ENCODE measurements at places on chromosomes 3 and 15. TPM values are rescaled to one million over a fixed set of nuclear protein-coding genes. Genes with fewer than 3 reads are reported as not detected.
A peak's percentile ranks its signal among the peaks of the same experiment; 100 is the strongest.

DNA sequence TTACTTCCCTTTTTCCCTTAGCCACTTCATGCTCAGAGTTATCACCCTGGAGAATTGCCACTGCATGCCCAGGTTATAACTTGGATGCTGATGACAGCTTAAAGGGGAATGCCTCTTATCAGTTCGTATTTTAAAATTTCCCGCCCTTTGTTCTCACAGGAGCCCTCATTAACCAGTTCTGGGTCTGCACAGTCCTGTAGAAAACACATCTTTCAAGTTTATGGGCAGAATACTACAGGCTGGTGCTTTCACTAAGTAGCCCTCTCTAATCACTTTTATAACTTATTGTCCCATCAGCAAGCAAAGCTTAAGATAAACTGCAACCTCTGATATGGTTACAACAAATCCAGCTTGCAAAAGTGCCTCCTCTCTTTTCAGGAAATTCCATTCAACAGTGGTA is 587.3 kb upstream of the UBE2E2 start:
- H3K27me3 ChIP-seq, result no peaks in the 10 kb centered on the region
- H3K36me3 ChIP-seq, result no peaks in the 10 kb centered on the region
- DNase-seq, result no peak

- no peak overlapping the region for H3K27ac ChIP-seq
- peaks cover 12% of the 10 kb centered on the region for H3K4me1 ChIP-seq
- H3K36me3 ChIP-seq, result peaks cover 32% of the 10 kb centered on the region
- no peak for DNase-seq
- H3K4me3 ChIP-seq, result no peak overlapping the region
Observed at GRCh38 chr3:53100818-53101466, 29.3 kb downstream of the RFT1 start.

- H3K27ac ChIP-seq, result no peak overlapping the region
- no peak overlapping the region for H3K4me3 ChIP-seq
- H3K36me3 ChIP-seq, result no peaks in the 10 kb centered on the region
- no peaks in the 10 kb centered on the region for H3K27me3 ChIP-seq
- H3K4me1 ChIP-seq, result no peaks in the 10 kb centered on the region
Observed at GRCh38 chr15:59087731-59088130, 17.2 kb upstream of the CCNB2 start.

GRCh38 chr15:92883876-92884435 is 16.2 kb upstream of the CHD2 start:
- no peak for DNase-seq
- peaks cover 5% of the 10 kb centered on the region for H3K4me1 ChIP-seq
- H3K36me3 ChIP-seq, result no peaks in the 10 kb centered on the region
- H3K27ac ChIP-seq, result peak overlapping the region; percentile 96
- H3K27me3 ChIP-seq, result no peaks in the 10 kb centered on the region

GRCh38 chr3:64945171-64945729 is 257.4 kb upstream of the ADAMTS9 start:
- no peaks in the 10 kb centered on the region for H3K36me3 ChIP-seq
- H3K4me3 ChIP-seq, result no peak overlapping the region
- no peak overlapping the region for H3K27ac ChIP-seq
- H3K4me1 ChIP-seq, result no peaks in the 10 kb centered on the region

DNA sequence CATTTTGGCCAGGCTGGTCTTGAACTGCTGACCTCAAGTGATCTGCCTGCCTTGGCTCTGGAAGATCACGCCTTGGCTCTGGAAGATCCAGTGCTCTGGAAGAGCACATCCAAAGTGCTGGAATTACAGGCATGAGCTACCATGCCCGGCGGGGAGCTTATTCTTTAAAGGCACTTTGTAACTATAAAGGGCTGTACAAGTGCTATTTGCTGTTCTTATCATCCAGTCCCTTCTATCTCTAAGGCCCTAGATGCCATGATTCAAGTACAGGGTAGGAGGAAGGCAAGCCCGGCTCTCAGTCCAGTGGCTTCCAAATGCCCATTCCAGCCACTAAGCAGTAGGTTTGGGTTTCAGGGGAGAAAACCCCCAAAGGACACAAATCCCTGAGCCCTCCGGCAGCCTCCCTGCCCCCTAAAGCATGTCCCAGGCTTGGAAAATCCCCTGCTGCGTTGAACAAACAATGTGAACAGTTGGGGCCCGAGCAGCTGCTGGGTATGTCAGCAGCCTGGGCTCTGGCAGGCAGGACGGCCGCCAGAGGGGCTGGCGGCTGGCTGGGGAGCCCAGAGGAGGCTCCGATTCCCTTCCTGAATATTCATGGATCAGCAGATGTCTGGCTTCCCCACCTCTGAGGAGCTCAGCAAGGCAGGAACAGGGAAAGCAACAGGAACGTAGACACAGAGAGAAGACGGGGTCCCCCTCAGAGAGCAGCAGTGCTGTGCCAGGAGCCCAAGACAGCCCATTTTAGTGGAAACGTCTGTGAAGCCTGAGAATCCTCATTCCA is 7.7 kb downstream of the IGDCC4 start:
- no peak overlapping the region for H3K4me3 ChIP-seq
- no peak for DNase-seq
- no peaks in the 10 kb centered on the region for H3K27me3 ChIP-seq

DNA sequence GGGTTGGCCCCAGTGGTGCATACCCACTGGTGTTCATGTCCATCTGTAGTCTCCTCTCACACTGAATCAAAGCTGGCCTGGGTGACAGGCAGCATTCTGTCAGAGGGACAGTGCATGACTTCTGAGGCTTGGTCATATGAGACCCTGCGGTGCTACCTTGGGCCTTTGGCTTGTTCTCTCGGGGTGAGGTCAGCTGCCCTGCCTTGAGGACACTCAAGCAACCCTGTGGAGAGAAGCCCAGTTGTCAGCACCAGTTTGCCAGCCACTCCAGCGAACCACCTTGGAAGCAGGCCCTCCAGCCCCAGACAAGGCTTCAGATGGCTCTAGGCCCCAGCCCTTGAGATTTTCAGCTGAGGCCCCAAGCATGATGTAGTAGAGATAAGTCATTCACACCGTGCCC is 16.9 kb upstream of the RAB7A start:
- no peak overlapping the region for H3K27ac ChIP-seq
- H3K4me3 ChIP-seq, result no peak overlapping the region
- no peaks in the 10 kb centered on the region for H3K4me1 ChIP-seq
- H3K27me3 ChIP-seq, result no peaks in the 10 kb centered on the region
- no peaks in the 10 kb centered on the region for H3K36me3 ChIP-seq

DNA sequence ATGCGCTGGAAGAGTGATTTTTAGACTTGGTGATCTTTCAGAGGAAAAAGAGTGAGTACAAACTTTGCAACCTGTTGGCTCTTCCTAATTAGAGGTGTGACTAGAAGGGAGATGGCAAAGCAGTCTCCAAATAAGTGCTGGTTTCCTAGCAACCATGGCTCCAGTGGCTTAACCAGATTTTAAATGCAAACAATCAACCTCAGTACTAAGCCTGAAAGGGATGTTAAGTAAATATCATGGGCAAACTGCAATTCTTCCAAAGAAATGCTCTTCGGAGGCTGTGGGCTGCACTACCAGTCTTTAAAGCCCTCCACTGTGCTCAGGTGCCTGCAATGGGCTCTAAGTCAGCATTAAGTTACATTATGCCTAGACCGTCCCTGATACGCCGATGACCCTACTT is 678.1 kb upstream of the CCDC54 start:
- no peaks in the 10 kb centered on the region for H3K36me3 ChIP-seq
- no peaks in the 10 kb centered on the region for H3K27me3 ChIP-seq
- DNase-seq, result no peak
- H3K27ac ChIP-seq, result no peak overlapping the region
- H3K4me1 ChIP-seq, result no peaks in the 10 kb centered on the region
- no peak overlapping the region for H3K4me3 ChIP-seq

GRCh38 chr15:23073890-23074646 is 34.7 kb upstream of the TUBGCP5 start:
- no peaks in the 10 kb centered on the region for H3K36me3 ChIP-seq
- no peaks in the 10 kb centered on the region for H3K4me1 ChIP-seq
- H3K27me3 ChIP-seq, result no peaks in the 10 kb centered on the region
- H3K27ac ChIP-seq, result no peak overlapping the region

DNA sequence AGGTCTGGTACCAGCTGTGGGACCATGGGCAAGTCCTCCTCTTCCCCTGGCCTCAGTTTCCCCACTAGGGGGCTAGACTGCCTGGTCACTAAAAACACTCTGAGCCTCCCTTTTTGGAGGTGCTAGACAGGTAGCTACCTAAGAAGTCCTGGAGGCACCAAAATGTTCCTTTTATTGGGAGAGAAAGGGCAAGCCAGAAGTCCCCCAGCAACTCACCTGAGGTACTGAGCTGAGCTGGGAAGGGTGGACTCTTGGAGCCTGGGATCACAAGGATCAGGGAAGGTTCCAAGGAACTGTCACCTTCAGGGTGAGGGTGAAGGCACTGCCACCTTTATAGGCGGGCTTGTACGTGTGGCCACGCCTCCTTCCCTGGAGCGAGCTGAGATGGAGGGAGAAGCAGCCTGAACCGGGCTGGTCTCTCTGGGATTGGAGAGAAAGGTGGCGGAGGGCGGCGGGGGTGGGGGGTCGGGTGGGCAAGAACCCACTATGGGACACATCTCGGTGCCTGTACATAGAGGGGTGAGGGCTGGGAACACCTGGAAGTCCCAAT is at the start of gene CYP1A1:
TSS of gene CYP1A1 (minus strand) at position 304 of the 550 bp plus-strand sequence. CDS start 2,431 bp downstream, outside the sequence.
- H3K4me1 ChIP-seq, result peaks cover 4% of the 10 kb centered on the region
- H3K27me3 ChIP-seq, result no peaks in the 10 kb centered on the region
- no peaks in the 10 kb centered on the region for H3K36me3 ChIP-seq
- no peak within 1 kb of the TSS for H3K27ac ChIP-seq

DNA sequence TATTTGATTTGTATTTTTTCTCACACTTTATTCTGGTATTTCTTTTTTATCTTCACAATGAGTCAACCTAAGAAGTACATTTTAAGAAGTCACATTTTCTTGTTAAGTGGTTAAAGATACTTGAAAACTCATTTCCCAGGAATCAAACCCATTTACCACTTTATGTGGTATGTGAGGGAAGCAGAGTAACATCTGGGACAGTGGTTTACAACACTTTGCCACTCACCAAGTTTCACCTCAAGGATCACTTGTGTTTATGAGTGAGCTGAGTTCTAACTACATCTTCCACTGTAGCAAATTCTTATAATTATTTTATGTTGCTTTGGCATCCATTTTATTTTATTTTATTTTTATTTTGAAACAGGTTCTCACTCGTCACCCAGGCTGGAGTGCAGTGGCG is 53.8 kb downstream of the IGSF11 start:
- no peak overlapping the region for H3K27ac ChIP-seq
- no peaks in the 10 kb centered on the region for H3K4me1 ChIP-seq
- no peak overlapping the region for H3K4me3 ChIP-seq
- H3K27me3 ChIP-seq, result no peaks in the 10 kb centered on the region
- no peak for DNase-seq
- no peaks in the 10 kb centered on the region for H3K36me3 ChIP-seq

DNA sequence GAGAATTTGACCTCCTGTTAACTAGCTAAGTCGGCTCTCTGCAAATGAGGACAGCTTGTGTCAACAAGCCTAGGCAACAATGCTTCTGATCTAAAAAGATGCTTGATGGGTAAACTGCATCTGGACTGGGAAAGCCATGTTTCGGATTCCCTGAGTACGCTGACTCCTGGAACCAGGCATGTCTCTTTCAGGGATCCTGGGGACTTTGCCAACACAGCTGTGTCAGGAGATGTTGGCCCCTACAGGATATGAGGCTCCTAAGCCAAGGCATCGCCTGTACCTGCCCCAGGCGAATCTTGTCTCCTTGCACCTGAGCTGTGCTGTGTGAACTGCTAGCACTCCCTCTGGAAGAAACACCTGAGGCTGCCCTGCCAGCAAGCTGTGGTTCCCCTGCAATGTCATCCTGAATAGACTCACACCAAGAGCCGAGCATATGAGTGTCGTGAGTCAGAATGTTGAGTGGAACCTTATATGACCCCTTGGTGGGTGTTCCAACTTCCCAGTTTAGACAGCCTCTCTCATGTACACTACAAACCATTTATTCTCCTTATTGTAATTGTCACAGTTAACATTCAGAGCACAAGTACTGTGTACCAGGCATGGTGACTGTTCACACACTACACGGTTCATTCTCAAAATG is 17.0 kb downstream of the EOGT start:
- no peaks in the 10 kb centered on the region for H3K4me1 ChIP-seq
- peaks cover 4% of the 10 kb centered on the region for H3K36me3 ChIP-seq
- H3K27me3 ChIP-seq, result no peaks in the 10 kb centered on the region
- H3K27ac ChIP-seq, result no peak overlapping the region
- no peak for DNase-seq
- no peak overlapping the region for H3K4me3 ChIP-seq

GRCh38 chr15:69591905-69592508 is 139.4 kb downstream of the RPLP1 start:
- no peaks in the 10 kb centered on the region for H3K36me3 ChIP-seq
- H3K4me3 ChIP-seq, result no peak overlapping the region
- 0 out of 2 replicates have a peak, but pooled peaks cover 2% of the 10 kb centered on the region for H3K27me3 ChIP-seq
- no peak overlapping the region for H3K27ac ChIP-seq
- H3K4me1 ChIP-seq, result no peaks in the 10 kb centered on the region
- DNase-seq, result no peak

DNA sequence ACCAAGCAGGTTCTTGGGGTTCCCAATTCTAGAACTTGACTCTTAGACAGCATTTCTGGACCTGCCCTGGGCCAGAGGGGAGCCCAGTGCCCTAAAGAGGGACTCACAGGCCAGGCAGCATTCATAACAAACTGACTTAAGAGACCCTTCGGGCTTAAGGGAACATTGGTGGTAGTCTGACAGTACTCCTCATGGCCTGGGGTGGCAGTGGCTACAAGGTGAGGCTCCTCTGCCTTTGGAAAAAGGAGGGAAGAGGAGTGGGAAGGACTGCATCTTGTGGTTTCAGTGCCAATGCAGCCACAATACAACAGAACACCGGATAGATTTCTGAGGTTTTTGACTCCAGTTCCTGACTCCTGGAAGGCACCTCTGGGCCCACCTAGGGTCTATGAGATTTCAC is 172.2 kb upstream of the STRIT1 start:
- no peak overlapping the region for H3K4me3 ChIP-seq
- DNase-seq, result no peak
- H3K4me1 ChIP-seq, result no peaks in the 10 kb centered on the region
- no peaks in the 10 kb centered on the region for H3K27me3 ChIP-seq

GRCh38 chr3:177881351-177881750 is 654.9 kb upstream of the KCNMB2 start:
- no peak for DNase-seq
- H3K4me3 ChIP-seq, result no peak overlapping the region
- H3K4me1 ChIP-seq, result no peaks in the 10 kb centered on the region
- H3K27me3 ChIP-seq, result no peaks in the 10 kb centered on the region
- no peak overlapping the region for H3K27ac ChIP-seq

- no peaks in the 10 kb centered on the region for H3K27me3 ChIP-seq
- no peaks in the 10 kb centered on the region for H3K36me3 ChIP-seq
- no peaks in the 10 kb centered on the region for H3K4me1 ChIP-seq
- no peak overlapping the region for H3K4me3 ChIP-seq
- DNase-seq, result no peak
Observed at GRCh38 chr3:46146548-46146947, 61.6 kb downstream of the CCR1 start.

The SLC9C1 gene
- not detected for total RNA-seq

The LMAN1L gene
- total RNA-seq, result not detected

The TNNC1 gene
- total RNA-seq, result 0.41 TPM

The MAN2C1 gene
- 102 TPM for total RNA-seq

The GPR171 gene
- not detected for total RNA-seq

The EOMES gene
- 5.5 TPM for total RNA-seq

The CISH gene
- total RNA-seq, result 4.4 TPM

The CACNA2D2 gene
- 0.11 TPM for total RNA-seq

The MST1 gene
- 14.1 TPM for total RNA-seq

The TMEM158 gene
- not detected for total RNA-seq

The VIPR1 gene
- total RNA-seq, result 0.29 TPM

The SCG5 gene
- 0.53 TPM for total RNA-seq
